COR-L47 (cell line): ENCODE measurements at places on chromosomes 1 and 21.
A peak's percentile ranks its signal among the peaks of the same experiment; 100 is the strongest.

DNA sequence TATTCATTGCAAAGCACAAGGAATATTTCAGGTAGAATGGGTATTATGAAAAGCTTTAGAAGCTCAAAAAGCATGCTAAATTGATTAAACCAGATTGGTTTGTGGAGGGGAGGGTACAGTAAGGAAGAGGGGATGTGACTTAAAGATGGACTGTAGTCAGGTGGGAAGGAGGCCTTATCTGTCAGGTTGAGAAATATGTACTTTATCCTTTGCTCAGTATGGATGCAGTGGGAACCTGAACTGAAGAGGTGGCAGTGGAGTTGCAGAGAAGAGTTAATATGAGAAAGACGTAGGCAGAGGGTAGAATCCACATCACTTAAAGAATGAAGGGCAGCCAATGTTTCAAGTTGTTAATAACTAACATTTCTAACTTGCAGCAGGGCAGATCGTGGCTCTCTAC lies 44.1 kb downstream of the SNX7 start:
- no peak for DNase-seq

GRCh38 chr1:199089393-199090122 lies 450.7 kb downstream of the PTPRC start:
- no peak for DNase-seq

GRCh38 chr1:80987824-80988223 lies 812.9 kb upstream of the ADGRL2 start:
- no peak for DNase-seq

DNA sequence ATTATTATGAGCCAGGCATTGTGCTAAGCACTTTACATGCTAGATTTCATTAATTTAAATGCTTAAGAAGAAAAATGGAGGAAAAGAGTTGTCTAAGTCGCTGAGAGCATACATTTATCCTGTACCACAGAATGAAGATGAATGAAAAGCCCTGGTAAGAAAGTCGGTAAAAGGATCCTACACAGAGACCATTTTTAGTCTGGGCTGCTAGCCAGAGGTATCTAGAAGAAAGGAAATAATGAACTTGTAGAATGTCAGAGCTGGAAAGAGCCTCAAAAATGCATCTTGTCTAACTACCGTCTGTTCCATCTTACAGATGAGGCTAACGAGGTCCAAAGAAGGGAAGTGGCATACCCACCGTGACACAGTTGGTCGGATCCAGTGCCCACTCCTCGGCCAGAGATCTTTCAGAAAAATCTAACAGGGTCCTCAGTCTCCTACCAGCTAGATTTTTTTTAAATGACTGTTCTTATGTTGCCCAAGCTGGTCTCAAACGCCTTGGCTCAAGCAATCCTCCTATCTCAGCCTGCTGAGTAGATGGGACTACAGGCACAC lies 12.2 kb upstream of the TNR start:
- no peak for DNase-seq

- DNase-seq = peak; percentile 64
These were observed at the start of gene NUDT17 for GRCh38 chr1:145845514-145846161. Gene NUDT17 (plus strand): TSS chr1:145845630. CDS start chr1:145845641, 11 bp downstream.

DNA sequence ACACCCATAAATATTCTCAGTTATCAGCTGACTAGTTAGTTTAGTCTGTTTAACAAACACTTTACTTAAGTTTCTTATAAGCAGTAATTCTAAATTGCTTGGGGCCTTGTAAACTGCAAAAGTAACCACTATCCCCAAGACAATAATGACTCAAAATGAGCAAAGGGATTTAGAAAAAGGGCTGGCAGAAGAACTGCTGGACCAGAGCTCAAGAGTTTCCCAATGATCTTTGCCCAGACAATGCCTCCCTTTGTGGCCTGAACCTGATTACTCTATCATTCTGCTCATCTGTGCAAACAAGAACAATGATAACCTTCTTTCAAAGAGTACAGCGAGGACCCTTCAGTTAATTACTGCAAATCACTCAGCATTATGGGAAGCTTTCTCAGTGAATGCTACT lies 123.5 kb downstream of the TIAM1 start:
- peak; percentile 28 for DNase-seq

- DNase-seq = no peak
These were observed 909.3 kb downstream of the LTN1 start for GRCh38 chr21:28083350-28083749.

DNA sequence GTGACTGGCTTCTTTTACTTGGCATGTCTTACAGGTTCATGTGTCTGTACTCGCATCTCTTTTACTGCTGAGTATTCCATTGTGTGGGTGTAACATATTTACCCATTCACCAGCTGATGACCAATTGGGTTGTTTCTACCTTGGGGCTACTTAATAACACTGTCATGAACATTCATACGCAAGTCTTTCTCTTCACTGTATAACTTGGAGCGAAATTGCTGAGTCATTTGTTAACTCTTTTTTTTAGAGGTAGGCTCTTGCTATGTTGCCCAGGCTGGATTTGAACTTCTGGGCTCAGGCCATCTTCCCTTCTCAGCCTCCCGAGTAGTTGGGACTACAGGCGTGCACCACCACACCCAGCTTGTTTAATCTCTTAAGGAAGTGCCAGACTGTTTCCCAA lies 6.5 kb downstream of the PYCR2 start:
- DNase-seq = no peak

DNA sequence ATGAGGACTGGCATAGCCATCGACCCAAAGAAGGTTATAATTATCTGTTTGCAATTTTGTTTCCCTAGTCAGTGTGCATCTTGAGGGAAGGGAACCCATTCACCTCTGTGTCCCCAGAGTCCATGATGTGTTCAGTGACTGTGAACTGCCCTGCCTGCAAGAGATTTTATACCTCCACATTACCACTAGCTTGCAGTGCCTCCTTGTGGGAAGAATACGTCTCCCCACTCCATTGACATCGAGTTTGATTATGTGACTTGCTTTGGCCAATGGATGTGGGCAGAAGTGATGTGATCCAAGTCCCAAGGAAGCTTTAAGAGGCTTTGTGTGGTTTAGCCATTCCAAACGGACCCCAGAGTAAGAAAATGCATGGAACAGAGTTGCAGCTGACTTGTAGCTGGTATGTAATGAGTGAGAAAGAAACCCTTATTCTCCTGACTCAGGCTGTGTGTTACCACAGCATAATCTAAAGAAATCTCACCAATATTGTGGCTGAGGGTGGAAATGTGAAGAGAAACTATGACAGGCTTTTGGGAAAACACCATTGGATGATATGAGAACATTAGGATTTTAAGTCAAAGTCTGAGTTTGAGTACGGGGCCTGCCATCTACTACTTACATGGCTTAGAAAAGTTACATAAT lies 47.8 kb upstream of the NRDC start:
- DNase-seq = no peak

DNA sequence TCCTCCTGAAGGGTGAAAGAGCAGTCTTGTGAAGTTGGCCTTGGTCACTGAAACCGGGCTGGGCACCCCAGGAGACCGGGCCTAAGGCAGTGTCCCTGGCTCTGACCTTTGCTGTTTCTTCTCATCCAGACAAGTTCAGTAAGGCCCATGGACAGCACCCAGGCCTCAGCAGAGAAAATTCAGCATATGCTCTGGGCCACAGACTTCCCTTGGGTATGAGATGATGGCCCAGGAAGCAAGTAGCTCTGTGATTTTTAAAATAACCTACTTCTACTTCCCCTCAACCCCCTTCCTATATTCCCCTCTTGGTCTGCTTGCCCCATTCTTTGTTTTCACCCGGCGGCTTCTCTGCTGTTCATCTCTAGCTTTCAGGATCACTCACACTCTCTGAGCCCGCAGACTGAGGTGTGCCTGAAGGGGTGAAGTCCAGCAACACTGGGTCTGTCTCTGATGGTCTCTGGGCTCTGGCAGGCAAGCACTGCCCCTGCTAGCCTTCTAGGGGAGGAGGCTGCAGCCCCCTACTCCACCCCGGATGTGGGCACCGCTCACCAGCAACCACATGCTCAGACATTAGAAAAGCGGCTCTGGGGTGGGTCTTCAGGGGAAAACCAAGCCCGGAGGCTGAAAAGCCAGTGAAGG lies 2.9 kb upstream of the GPR25 start:
- DNase-seq = no peak

DNA sequence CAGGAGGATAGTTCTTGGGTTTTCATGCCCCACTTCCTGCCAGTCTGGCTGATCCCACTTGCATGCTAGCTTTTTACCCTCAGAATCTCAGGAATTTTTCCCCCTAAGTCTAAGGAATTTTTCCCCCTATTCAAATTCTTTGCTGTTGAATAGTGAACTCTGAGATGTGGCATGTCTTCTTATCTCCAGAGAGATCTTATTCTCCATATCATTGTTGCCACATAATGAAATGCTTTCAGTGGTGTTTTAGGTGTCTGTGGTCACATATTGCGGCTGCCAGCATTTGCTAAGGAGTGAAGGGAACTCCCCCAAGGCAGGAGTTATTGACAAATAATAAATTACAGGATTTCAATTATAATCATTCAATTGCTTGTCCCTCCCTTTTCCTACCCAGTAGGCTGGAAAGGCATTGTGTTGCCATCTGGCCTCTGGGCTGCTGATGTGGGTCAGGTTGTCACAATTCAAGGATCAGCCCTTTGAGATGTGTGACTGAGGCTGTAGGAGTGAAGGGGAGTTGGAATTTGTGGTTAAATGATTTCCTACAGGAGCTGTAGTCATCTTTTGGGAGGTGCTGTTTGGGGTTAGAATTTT lies 3.9 kb upstream of the FLG start:
- no peak for DNase-seq

- peak; percentile 50 for DNase-seq
These were observed 8.3 kb downstream of the ELF3 start for GRCh38 chr1:202018468-202019234.

- DNase-seq = no peak
These were observed 48.4 kb upstream of the RUNX3 start for GRCh38 chr1:24978383-24979032.

DNA sequence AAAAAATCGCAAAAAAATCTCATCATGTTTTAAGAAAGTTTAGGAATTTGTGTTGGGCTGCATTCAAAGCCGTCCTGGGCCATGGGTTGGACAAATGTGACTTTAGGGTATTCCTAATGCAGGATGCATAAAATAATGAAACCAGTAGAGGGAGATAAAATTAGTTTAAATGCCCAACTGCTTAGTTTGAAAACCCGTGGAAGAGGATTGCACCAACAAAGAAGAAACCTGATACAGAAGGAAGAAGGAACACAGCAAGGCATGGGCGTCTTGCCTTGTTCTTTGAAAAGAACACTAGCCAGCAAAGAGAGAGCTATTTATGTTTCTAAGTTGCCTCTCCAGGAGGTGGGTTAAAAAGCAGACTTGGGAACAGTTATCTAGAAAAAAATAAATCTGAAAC lies 37.9 kb downstream of the WDR3 start:
- peak; percentile 1 for DNase-seq

DNA sequence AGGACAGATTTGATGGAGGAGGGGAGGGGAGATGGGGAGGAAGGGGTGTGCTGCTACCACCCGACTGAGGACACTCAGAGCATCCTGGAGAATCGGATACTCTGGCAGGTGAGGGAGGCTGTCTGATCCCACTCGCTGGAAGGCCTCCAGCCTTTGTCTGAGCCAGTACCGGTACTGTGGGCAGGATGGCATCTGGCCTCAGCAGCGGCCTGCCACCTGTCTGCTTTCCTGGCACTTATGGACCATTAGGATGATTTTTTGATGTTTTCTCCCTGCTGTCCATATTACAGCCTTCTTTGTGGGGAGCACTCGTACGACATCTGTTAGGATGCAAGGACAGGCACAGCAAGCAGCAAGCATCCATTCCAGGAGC lies 11.5 kb downstream of the ATP2B4 start:
- DNase-seq = no peak

DNA sequence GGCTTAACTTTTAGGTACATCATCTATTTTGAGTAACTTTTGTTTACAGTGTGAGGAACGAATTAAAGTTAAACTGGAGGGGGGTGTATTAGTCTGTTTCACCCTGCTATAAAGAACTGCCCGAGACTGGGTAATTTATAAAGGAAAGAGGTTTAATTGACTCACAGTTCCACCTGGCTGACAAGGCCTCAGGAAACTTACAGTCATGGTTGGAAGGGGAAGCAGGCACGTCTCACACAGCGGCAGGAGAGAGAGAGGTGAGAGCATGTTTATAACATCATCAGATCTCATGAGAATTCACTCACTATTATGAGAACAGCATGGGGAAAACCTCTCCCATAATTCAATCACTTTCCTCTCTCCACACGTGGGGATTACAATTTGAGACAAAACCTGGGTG lies 31.9 kb upstream of the TMEM52 start:
- no peak for DNase-seq

- no peak for DNase-seq
These were observed 12.5 kb downstream of the TRAF3IP3 start for GRCh38 chr1:209768354-209768774.

DNA sequence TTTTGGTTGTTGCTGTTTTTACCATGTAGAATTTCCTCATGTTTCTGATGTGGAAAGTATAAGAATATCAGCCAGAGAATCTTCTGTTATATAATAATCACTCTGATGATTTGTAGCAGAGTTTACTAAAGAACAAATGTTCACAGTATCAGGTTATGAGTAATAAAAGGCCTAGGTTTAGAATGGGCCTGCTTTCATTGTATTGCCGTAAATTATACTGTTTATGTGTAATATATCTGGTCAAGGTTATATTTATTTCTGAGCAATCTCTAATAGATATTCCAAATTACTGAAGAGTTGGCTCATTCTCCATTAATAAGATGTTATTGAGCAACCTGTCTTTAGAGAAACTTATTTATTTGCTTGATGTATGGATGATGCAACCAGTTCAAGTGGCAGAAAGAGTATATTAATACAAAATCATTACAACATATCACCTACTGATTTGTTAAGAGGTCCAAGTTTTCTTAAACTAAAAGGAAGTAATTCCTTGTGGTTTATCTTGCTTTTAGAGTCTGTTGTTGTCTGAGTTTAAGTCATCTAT lies 649.4 kb upstream of the CXADR start:
- no peak for DNase-seq

DNA sequence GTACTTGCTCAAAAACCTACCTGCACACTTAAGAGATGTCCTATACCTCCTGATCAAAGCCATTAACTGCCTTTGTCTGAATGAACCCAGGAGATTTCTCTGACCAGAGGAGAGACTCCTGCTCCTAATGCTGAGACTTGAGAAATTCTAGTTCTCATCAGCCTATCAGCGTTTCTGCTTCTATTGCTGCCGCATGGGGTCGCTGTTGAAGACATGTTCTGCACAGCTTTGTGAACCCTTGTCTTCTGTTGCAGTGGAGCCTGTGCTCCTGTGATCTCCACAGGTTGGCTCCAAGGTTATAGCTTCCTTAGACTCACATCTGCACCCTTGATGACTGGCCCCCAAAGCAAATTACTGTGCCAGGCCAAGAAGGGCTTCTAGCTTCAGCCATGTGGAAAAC lies 40.2 kb downstream of the EDN2 start:
- no peak for DNase-seq

GRCh38 chr1:162134646-162135045 lies 65.2 kb downstream of the NOS1AP start:
- DNase-seq = no peak

GRCh38 chr1:233654658-233655280 lies 40.9 kb downstream of the KCNK1 start:
- no peak for DNase-seq
